Foreskin fibroblast (primary cell): ENCODE measurements at places on chromosomes 4 and X.

DNA sequence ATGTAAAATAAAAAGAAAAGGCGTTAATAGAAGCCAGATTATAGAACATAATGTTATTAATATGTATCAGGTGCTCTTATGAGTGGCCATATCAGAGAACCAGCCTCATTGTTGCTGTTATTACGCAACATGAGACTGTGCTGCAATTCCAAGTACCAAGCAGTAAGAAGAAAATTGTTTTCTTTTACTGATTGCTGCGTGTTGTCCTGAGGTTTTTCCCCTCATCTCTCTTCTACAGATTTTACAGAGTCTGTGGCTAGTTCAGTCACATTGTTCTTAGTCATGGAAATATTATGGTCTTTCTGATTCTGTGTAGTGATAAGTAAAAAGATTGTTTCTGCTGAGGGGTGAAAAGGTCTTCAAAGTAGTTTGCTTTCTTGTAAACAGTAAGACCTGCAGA lies 55.9 kb downstream of the NPNT start:
- DNase-seq, result no peak

GRCh38 chr4:158209825-158210807 lies at the start of gene TMEM144:
TSS of gene TMEM144 (plus strand) at chr4:158210486. CDS start at chr4:158212668, 2,182 bp downstream.
- DNase-seq, result peak; percentile 84

GRCh38 chr4:7293703-7294102 lies 101.4 kb downstream of the SORCS2 start:
- no peak for DNase-seq

DNA sequence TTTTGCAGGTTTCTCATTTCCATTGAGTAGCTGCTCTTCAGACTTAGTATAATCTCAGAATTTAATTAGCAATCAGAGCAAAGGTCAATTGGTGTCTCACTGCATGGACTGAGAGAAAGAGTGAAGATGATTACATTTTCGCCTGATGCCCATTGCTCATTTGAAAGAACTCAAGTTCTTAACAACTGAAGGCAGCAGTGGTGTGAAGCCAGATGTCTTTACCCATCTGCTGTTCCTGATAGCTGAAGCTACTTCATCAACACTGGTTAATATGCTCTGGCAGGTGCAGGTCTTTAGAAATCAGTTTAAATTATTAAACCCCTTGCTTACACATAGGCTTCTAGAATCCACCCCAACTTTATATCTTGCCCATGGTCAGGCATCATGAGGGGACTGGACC lies 64.5 kb upstream of the FRAS1 start:
- no peak for DNase-seq

GRCh38 chr4:86561256-86561655 lies 32.9 kb upstream of the PTPN13 start:
- DNase-seq, result no peak

DNA sequence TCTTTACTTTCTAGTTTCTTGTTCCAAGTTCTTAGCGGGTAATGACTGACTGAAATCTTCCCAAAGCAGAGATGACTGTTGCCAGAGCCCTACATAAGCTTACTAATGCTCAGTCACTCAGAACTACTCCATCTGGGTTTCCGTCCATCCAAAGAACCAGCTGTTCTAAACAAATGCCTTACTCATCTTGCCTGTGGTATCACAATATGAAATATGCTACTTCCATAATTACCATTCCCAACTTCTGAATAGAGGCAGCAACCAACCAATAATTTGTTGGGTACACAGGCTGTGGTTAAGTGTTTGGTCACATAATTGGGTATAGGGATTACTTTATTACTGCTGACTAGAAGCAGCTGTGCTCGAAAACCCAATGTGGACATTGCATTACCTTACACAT lies 930.2 kb upstream of the DIAPH2 start:
- DNase-seq, result no peak

GRCh38 chr4:25485104-25485503 lies 108.0 kb downstream of the ANAPC4 start:
- DNase-seq, result no peak

DNA sequence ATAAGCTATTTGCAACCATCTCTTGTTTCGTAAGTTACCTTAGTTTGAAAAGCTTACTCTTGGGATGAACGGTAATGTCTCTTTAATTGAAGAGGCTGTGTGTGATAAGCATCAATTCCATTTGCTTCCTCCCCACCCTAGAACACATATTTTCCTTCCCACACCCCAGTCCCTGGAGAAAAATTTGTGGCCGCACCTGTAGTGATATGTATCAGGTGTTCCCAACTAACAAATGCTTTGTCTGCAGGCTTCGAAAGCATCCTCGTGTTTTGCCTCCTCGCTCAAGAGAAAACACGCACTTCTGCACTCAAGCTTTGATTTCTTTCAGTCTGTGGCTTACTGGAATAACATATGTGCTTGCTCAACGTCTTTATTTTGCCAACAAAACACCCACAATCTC lies 143.8 kb upstream of the OTUD4 start:
- DNase-seq, result no peak

DNA sequence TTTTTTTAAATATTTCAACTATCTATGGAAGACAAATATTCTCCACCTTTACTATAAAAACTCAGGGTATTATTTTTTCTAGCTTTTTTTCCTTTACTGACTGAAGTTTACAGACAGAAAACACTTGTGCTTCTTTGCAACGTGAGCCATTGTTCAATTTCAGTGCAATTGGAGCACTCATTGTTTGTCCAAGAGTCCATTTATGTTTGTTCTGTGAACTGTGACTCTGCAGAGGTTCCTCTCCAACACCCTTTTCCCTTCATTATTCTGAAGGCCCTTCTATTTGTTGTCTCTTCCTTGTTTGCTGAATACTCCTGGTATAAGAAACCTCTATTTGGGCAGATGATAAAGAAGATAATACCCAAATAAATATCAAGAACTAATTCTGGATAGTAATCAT lies 37.4 kb downstream of the DAPP1 start:
- no peak for DNase-seq
